ENCODE measurements at places on chromosomes 12 and 14.

- no peak for DNase-seq
Observed at GRCh38 chr14:78310272-78310671, 140.1 kb downstream of the NRXN3 start.

DNA sequence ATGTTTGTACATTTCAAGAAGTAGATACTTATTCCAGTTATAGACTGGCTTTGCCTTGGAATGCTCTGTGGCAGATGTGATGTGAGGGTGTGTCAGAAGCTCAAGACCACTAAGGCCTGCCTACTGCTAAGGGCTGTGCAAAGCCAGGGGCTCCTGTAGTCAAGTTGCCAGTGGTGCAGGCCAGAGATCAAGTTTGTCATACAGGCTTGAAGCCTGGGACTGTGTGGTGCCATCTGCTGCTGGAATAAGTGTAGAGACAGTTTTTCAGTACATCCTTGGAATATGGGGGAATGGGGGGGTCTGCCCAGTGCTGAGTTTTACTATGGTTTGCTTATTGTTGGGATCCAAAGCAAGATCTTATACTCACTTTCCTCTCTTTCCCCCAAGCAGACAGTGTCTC is 649.9 kb upstream of the FOXG1 start:
- DNase-seq: peak; percentile 21

GRCh38 chr12:30973175-30973574 is 46.6 kb downstream of the TSPAN11 start:
- no peak for DNase-seq

DNA sequence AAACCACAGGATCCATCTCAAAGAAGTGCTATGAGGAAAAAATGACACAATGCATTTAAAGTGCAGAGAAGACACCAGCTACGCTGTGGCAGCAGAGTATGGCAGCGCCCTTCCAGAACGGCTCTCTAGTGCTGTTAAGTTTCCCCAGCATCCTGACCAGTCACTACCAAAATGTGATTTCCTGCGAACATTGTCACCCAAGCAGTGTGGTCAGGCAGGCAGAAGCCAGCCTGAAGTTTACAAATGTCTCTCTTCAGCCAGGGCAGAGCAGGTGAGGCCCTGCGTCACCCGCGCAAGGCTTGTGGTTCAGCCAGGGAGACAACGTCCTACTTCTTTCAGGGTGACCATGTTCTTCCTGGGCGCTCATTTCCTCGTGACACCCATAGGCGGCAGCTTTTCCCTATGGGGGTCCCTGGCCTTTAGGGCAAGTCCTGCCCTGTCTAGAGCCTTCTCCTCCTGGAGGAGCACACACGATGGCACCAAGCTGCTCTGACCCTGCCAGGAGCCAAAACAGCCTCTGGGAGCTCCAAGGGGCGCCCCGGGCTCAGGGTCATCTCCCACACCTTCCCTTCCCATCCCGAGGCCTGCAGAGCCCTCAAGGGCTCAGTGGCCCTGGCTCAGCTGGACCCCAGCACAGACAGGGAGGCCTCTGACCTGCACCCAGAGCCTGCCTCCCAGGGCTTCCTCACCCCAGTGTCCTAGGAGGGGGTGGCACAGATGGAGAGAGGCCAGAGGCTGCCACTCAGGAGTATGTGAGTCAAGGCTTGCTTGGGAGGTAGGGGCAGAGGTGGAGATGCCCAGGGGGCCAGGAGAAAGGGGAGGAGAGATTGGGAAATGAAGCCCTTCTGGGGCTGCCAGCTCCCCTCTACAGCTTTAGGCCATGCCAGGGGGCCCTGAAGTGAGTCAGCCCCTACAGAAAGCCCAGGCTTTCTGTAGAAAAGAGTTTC is 41.9 kb downstream of the PSMA6 start:
- no peak for DNase-seq

DNA sequence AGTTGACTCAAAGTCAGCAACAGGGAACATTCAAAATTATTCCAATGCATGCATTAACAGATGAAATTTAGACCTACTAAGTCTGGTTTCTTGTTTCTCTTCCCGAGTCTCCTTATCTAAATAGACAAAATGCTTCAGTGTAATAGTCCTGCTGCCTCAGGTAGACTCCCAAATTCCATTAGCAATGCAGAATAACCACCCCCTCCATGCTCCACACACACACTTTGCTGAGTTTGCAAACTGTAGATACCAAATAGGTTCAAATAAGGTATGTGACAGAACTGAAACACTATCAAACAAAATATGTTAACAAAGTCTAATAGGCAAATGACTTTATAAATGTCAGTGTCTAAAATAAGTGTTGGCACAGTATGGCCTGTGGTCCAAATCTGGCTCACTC is 451.1 kb upstream of the SOX5 start:
- no peak for DNase-seq

GRCh38 chr12:96399919-96400630 is at the start of gene CDK17:
Gene CDK17, minus strand, starts transcription at chr12:96400439. Its CDS starts 65,603 bp downstream, at chr12:96334836.
- DNase-seq: peak; percentile 84

GRCh38 chr12:82754856-82755255 is 68.2 kb downstream of the TMTC2 start:
- no peak for DNase-seq

DNA sequence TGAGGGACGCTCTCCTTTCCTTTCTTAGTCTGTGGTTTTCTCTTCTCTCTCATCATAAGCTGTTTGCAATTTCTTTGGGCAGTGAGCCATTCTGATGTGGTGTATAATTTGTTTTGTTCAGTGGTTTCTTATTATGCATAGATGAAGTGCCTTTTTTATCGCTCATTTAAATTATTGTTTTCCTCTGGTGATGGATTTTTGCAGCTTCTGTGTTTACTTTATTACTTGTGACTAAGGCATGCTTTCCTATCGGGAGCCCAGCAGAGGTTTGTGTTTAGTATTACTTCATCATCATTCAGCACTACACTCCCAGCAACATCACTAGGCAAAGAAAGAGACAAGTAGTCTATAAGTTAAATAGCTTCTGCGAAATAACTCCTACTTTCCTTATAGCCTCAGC is 586.6 kb upstream of the NOVA1 start:
- no peak for DNase-seq

- DNase-seq: no peak
Observed at GRCh38 chr14:30054201-30054600, 126.6 kb upstream of the PRKD1 start.

DNA sequence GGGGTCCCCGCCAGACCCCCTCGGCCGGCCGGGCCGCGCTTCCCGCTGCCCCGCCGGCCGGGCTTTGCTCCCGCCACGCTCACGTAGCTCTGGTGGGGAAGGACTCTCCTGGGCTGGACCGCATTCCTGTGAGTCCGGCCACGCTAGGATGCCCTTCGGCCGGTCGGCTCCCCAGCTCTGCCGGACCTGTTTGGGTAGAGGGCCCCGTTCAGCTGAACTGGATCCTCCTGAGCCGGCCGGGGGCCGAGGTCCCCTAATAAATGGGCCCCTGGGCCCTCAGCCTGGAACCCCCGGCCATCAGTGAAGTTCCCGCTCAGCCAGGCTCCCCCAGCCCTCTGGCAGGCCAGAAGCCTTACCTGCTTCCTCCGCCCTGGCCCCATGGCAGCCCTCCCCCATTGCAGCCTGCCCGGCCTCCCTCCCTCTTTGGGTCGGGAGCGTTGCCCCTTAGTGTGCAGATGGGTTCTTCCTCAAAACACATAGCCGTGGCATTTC is 593 bp downstream of the UNC119B start:
- no peak for DNase-seq
